Left renal cortex interstitium (tissue), 4 donors: ENCODE measurements at places on chromosomes 1 and 21.

GRCh38 chr1:42971841-42972291 is 13.2 kb upstream of the SLC2A1 start:
- no peak for DNase-seq

- DNase-seq: no peak
These were observed 206.9 kb downstream of the LMO4 start for GRCh38 chr1:87535551-87535950.

DNA sequence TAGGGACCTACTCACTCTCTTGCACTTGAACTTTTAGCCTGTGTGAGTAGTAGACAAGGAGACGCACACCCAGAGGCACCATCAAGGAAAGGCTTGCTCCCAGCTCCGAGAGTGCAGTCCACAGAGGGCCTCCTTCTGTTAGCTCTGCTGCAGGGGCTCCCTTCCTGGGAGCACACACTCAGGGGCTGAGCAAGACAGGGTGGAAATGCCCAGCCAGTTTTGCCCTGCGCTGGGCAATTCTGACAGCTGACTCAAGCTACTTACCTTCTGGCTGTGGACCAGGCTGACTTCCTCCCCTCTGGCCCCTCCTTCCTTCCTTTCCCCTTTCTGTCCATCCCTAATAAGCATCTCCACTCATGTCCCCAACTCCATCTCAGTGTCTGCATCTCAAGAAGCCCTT is 449.1 kb downstream of the PTPRU start:
- no peak for DNase-seq

DNA sequence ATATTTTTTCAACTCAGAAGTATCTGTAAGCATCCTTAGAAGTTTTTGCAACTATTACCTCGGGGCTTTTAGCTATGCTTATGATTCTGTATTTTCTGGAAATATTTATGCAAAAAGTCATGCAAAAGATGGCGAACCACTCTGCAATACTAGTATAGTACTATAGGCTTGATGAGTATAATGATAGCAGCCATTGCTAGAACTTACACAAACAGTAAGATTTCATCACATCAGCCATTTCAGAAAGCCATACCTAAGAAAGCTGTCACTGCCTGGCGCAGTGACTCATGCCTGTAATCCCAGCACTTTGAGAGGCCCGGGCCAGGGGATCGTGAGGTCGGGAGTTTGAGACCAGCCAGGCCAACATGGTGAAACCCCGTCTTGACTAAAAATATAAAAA is 227.1 kb downstream of the LRRC7 start:
- DNase-seq: no peak

GRCh38 chr21:34559089-34559631 is 47.1 kb upstream of the KCNE1 start:
- DNase-seq: no peak

- no peak for DNase-seq
These were observed 3.0 kb upstream of the RGS2 start for GRCh38 chr1:192805832-192806323.

GRCh38 chr1:63326473-63327380 is 4.4 kb downstream of the FOXD3 start:
- no peak for DNase-seq
